Stimulated activated CD8-positive, alpha-beta memory T cell treated with anti-CD3 and anti-CD28 coated beads, Interleukin-7, amount 100 ng/mL, for 4 hours (primary cell): ENCODE measurements at places on chromosomes 11 and 22.

DNA sequence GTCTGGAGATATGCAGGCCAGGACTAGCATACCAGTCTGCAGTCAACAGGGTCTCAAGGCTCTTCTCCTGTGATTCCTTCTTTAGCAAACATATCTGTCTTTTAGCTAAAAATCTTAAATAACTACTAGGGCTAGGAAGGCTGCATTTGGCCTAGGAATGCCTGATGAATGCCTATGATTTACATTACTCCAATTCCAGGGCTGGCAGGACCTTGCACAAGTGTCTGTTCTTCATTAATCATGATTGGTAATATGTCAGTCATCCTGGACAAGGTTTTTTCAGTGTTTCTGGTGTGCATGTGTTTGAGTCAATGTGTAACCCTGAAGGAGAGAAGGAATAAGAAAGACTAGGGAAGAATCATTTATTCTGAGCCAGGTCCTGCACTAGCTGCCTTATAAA lies 280.5 kb upstream of the NARS2 start:
- DNase-seq = no peak

- DNase-seq = no peak
Measured at GRCh38 chr11:107810875-107811274, 47.7 kb downstream of the SLC35F2 start.

DNA sequence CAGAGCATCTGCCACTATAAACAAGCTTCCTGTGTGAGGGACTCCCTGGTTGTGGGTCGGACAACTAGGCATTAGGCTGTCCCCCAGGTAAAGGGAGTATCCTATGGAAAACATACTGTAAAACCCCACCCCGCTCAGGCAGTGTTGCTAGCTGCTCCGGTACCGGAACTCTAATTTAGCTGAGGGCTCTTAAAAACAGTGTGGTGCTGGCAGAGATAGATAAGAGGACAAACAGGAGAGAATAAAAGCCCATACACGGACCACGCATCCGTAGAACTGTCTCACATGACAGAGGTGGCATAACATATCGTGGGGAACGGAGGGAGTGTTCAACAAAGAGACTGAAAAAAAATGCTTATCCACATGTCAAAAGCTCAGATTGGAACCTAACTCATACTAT lies 3.4 kb upstream of the MOGAT2 start:
- DNase-seq = no peak

GRCh38 chr22:24005201-24005600 lies at the start of gene GSTT4:
Gene GSTT4 (minus strand): TSS chr22:24005453. CDS start chr22:24005356, 97 bp downstream.
- DNase-seq = no peak

DNA sequence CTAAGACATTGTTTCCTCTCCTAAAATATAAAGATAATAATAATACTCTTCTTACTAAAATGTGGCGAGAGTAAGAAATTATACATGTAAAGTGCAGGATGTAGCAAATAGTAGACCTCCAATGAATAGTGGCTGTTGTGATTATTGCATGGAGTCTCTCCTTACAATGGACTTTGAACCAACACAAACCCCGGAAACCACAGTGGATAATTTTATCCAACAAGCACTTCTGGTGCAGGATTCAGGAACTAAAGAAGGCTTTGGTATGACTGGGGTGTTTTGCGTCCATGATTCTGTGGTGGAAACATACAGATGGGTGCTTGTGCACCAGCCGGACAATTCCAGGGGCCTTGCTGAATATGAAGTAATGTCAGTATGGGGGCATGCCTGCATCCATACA lies 146.4 kb upstream of the UBASH3B start:
- no peak for DNase-seq

- DNase-seq = no peak
Measured at GRCh38 chr22:24816806-24817205, 10.8 kb downstream of the SGSM1 start.

GRCh38 chr11:9320047-9320446 lies 5.7 kb upstream of the TMEM41B start:
- no peak for DNase-seq

DNA sequence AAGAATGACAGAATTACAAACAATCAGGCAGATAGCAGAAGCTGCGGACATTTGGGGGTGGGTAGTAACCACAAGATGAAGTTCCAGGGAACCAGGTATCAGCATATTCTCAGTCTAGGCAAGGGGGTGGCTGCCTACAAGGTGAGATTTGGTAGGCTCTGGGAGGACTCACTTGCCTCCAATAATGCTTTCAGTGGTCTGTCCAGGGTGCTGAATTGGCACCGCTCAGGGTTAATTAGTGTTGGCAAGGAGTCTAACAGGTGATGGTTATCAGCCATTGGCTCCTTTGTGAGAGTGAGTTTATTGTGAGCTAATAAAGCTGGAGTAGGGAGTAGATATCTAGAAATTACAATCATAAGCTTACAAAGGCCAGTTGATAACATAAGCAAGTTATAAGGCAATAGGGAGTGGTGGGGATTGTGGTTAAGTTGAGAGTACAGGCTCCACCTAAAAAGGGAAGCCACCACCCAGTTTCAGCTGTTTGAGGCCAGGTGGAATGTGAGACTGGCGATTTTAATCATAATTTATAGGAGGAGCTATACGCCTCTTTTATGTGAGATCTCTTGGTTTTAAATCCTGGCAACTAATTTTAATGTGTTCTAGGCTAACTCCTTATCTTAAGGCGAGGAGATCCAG lies 320.5 kb downstream of the MIAT start:
- no peak for DNase-seq

DNA sequence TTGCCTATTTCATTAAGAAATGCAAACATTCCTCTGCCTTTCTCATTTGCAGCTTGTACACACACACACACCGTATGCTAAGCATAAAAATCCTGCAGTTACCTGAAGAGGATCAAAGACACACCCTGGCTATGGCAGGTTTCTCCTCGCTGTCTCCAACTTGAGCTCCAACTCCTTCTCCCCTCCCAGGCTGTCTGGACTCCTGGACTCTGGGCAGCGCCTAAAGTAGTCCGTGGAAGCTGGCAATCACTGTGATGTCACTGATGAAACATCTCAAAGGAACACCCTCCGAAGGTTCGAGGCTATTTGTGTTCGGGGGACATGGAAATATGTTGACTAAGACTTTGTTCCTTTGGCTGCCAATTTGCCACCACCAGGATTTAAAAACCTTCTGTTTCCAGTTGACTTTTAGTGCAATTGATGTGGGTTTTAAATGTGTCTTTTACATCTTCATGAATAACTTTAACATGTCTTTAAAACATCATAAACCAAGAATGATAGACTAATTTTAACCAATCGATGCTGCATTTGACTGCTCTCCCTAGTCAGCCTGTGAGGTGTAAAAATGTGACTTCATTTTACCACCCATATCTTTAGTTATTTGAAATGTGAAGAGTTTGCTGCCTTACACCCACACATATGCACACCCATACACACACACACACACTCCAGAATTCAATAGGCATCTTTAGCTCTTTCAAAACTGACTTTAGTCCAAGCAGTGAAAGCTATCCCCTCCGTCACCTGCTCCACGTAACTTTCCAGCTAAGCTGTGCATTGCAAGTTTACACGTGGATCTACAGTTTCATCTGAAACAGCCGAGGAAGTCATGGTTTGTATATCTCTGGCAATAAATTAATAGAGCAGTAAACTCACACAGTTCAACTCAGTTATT lies at the start of gene SLN:
SLN (minus strand) TSS at position 196 of the 895 bp plus-strand sequence.
- no peak for DNase-seq

- DNase-seq = no peak
Measured at GRCh38 chr11:123122852-123123251, 60.9 kb upstream of the HSPA8 start.

GRCh38 chr11:72706579-72706978 lies 32.4 kb upstream of the PDE2A start:
- DNase-seq = no peak

GRCh38 chr22:40919446-40919845 lies 31.7 kb upstream of the RBX1 start:
- DNase-seq = no peak

GRCh38 chr11:47899801-47900200 lies 51.7 kb upstream of the NUP160 start:
- no peak for DNase-seq

DNA sequence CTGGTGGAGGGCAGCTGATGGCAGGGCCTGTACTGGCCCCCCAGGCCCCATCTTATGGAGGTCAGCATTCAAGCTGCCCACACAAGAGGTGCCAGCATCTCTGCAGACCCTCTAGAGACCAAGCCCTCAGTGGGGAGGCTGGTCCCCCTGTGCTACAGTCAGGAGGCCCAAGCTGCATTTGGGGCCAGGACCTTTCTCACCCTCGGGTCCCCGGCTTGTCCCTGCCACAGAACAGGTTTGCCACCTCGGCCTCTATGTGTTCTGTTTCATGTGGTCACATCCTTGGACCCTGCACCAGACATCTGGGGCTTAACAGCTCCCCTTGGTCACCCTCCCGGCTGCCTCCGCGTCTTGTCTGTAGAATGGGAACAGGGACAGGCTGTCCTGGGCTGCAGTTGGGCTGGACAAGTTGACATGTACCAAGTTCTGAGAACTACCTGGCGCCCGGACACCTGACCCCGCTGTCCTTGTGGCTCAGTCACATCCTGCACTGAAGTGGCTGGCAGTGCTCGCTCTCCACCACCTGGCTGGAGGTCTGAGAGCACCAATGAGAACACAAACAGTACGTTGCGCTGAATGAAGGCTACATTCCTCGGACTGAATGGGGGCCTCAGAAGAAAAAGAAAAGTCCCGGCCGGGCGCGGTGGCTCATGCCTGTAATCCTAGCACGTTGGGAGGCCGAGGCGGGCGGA lies 2.7 kb upstream of the PLXNB2 start:
- DNase-seq = no peak

DNA sequence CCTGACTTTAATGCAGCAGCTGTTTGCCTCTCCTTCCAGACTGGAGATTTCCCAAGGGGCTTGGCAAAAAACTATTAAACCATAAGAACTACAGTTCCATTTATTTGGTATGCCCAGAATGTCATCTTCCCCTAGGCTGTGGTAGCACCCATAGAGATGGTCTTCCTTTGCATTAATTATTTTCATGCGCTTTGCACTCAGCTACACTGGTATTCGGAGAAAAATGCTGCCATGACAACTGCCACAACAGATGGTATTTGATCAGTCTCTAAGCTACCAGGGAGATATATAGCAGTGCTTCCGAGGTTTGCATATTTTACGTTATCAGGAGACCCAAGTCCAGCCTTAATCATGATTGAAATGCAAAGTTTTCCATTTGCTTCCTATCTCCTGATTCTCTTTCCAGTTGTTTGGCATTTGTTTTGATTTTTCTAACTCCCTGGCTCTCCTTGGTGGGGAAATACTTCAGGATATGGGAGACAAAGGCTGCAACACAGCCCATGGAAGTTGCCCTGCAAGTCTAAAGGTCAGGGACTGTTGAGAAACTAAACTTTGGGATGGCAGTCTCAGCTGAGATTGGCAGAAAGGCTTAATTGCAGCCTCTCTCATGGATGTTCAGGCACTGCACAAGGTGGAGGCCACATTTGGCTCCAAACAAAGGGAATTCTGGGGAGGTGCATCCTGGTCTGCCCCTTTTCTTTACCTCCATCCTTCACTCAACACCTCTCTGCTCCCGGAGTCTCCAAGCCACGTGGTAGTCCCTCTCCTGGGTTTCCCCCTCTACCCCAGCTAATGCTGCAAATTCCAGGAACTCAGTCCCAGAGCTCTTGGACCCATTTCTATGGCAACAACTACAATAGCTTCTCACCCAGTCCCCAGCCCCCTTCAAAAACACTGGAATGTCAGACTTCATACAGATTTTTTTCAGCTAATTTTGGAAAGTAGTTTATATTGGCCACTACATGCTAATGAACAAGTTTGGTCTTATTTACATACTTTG lies 151.8 kb downstream of the NAV2 start:
- no peak for DNase-seq

DNA sequence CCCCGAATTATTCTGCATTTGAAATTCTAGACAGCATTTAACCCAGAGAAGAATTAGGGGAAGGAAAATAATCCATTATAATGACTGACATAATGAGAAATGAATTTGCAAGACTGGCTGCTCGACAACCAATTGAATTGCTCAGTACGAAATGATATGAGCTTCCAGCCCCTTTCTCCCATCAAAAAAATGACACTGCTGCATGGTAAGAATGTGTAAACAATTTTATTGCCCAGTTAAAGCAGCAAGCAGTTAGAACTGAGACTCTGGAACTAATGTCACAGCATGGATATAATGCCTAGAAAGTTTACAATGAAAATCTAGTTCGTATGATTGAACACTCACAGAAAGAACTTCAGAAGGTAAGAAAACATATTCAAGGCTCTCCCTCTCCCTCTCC lies 24.7 kb upstream of the PCF11 start:
- DNase-seq = no peak

DNA sequence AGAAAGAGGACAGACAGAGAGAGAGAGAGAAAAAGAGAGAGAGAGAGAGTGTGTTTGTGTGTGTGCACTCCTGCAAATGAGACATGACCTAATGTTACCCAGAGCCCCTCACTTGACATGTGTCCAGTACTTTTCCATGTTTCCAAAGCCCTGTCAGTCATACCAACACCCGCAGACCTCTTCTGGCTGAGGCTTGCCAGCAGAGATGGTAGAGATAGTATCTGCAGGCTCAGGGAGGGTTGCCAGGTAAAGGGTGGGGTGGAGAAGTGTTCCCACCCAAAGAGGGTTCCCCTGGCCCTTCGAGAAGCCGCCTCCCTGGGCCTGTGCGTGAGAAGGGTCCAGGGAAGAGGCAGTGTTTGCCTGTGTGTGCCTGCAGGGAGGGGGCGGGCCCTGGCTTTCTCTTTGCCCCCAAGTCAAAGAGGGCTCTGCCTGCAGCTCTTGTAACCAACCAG lies 40.7 kb downstream of the POU2F3 start:
- no peak for DNase-seq

DNA sequence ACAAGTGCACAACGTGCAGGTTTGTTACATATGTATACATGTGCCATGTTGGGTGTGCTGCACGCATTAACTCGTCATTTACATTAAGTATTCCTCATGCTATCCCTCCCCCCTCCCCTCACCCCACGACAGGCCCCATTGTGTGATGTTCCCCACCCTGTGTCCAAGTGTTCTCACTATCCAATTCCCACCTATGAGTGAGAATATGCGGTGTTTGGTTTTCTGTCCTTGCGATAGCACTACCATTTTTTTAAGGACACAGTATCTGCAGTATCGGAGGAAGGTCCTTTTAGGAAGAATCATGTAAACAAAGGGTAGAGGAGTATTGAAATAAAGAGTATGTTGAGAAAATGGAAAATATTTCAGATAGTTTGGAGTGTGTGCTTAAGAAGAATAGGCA lies 25.9 kb downstream of the PDE3B start:
- DNase-seq = no peak

- no peak for DNase-seq
Measured at GRCh38 chr11:113578033-113578380, 102.8 kb upstream of the DRD2 start.

- peak; percentile 88 for DNase-seq
Measured at GRCh38 chr11:69122630-69123431, 32.9 kb upstream of the SMIM38 start.
